ENCODE measurements at places on chromosomes 11 and 22.

DNA sequence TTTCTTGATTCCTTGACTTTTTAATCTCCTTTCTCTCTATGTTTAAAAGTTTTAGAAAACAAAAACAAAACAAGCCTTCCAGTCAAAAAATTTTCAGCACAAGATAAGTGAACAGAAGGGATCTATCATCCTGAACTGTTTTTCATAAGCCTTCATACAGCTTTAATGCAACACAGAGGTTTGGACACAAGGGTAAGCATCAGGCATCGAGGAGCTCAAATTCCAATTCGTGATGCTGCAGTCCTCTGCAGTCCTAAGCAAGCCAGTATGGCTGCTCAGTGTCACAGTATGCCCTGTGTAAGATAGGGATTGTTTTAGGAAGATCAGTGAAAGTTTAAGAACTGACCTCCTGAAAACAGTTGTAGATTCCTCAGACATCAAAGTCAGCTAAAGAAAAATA, 740.9 kb downstream of the NTM start:
- no peak overlapping the region for H3K27ac ChIP-seq
- DNase-seq = no peak
- H3K4me1 ChIP-seq = no peaks in the 10 kb centered on the region
- no peak overlapping the region for H3K4me3 ChIP-seq

DNA sequence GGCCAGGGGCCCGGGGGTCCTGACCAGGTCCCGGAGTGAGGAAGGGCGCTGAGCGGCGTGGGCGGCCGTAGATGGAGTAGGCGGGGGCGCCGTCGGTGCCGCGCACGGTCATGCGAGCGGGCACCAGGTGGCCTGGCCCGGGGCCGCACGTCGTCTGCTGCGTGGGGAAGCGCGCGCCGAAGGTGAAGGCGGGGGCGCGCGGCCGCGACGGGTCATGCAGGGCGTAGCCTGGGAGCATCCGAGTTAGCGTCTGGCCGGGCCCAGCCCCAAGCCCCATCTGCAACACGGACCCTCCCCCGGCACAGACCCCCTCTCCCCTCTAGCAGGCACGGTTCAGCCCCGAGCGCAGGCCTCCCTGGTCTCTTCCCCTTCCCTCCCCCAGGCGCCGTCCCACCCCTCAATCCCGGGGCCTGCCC, 1.7 kb upstream of the TYMP start:
- DNase-seq = no peak
- peak overlapping the region; percentile 90 for H3K4me3 ChIP-seq
- H3K27me3 ChIP-seq = no peaks in the 10 kb centered on the region
- H3K27ac ChIP-seq = peak overlapping the region; percentile 98
- no peaks in the 10 kb centered on the region for H3K36me3 ChIP-seq

GRCh38 chr22:21701384-21701971, 34.1 kb downstream of the YPEL1 start:
- no peak for DNase-seq
- H3K4me3 ChIP-seq = no peak overlapping the region
- H3K27ac ChIP-seq = no peak overlapping the region
- H3K27me3 ChIP-seq = no peaks in the 10 kb centered on the region
- H3K36me3 ChIP-seq = peaks cover 11% of the 10 kb centered on the region

GRCh38 chr11:15720460-15720859, 605.7 kb downstream of the INSC start:
- H3K4me1 ChIP-seq = peaks cover under 1% of the 10 kb centered on the region
- H3K36me3 ChIP-seq = no peaks in the 10 kb centered on the region
- no peak overlapping the region for H3K27ac ChIP-seq
- no peak overlapping the region for H3K4me3 ChIP-seq
- no peaks in the 10 kb centered on the region for H3K27me3 ChIP-seq

DNA sequence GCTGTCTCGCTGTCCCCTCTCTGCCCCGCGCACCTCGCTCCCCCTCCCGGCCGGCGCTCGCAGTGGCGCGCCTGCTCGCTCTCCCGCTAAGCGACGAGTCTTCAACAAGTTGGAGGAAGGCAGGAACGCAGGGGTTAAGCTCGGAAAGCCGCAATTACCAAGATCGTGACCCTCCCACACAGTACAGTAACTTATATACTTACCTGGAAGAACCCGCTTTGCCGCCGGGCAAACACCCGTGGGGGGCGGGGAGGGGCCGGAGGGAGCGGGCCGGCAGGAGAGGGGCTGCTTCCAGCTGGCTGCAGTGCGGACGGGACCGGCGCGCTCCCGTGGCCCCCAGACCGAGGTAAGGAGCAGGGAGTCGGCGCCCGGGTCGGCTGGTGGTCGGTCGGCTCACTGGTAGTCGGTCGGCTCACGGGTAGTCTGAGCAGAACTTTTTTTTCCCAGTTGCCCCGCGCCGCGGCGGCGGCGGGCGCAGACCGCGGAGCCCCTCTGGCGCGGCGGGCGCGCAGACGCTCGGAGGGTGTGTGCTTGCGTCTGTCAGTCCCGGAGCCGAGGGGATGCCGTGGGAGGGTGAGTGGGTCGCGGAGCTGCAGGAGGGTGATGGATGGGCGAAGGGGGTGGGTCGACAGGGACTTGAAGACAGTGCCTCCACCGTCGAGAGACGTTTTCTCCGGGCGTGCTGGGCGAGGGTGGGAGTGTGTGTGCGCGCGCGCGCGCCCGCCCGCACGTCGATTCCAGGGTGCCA, 101.2 kb upstream of the HSD17B12 start:
- DNase-seq = no peak
- H3K27ac ChIP-seq = no peak overlapping the region
- peak overlapping the region; percentile 50 for H3K4me3 ChIP-seq
- peaks cover 14% of the 10 kb centered on the region for H3K27me3 ChIP-seq
- no peaks in the 10 kb centered on the region for H3K36me3 ChIP-seq

- H3K27me3 ChIP-seq = no peaks in the 10 kb centered on the region
- peaks cover 3% of the 10 kb centered on the region for H3K4me1 ChIP-seq
- no peak overlapping the region for H3K4me3 ChIP-seq
These were observed 33.5 kb upstream of the BAIAP2L2 start for GRCh38 chr22:38144025-38144405.

DNA sequence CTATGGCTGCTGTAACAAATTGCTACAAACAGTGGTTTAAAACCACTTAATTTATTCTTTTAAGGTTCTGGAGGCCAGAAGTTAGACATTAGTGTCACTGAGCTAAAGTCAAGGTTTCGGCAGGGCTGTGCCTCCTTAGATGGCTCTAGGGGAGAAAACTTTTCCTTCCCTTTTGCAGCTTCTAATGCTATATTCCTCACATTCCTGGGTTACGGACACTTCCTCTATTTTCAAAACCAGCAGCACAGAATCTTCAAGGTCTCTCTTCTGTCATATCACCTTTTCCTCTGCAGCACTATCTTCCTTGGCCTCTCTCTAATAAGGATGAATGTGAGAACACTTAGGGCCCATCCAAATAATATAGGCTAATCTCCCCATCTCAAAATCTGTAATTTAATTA, 87.0 kb downstream of the C11orf87 start:
- no peak for DNase-seq
- H3K36me3 ChIP-seq = no peaks in the 10 kb centered on the region
- H3K27ac ChIP-seq = no peak overlapping the region

DNA sequence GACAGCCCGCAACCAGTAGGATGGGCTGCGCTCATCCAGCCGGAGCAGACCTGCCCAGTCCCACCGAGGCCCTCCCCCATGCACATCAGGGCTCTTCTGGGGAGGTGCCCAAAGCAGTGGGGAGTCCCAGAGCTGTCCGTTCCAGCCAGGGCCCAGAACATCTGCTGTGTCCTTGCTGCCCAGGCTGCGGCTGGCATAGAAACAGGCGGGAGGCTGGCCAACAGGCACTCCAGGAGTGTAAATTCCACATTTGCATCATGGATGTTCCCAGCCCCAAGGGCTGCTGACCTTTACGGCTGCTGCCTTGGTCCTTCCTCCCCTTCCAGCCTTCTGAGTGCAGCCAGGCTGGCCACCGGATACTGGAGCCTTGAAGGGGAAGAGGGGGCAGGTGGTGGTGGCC, 30.0 kb upstream of the SYT7 start:
- H3K4me3 ChIP-seq = no peak overlapping the region
- H3K36me3 ChIP-seq = no peaks in the 10 kb centered on the region
- no peaks in the 10 kb centered on the region for H3K4me1 ChIP-seq
- no peaks in the 10 kb centered on the region for H3K27me3 ChIP-seq
- no peak for DNase-seq

- H3K27ac ChIP-seq = no peak overlapping the region
- no peaks in the 10 kb centered on the region for H3K36me3 ChIP-seq
- no peaks in the 10 kb centered on the region for H3K27me3 ChIP-seq
- no peak for DNase-seq
- H3K4me1 ChIP-seq = no peaks in the 10 kb centered on the region
These were observed 173.0 kb upstream of the CADM1 start for GRCh38 chr11:115677190-115677589.

- no peaks in the 10 kb centered on the region for H3K4me1 ChIP-seq
- H3K36me3 ChIP-seq = no peaks in the 10 kb centered on the region
- H3K27ac ChIP-seq = no peak overlapping the region
- no peak overlapping the region for H3K4me3 ChIP-seq
- H3K27me3 ChIP-seq = no peaks in the 10 kb centered on the region
These were observed 77.4 kb downstream of the NARS2 start for GRCh38 chr11:78497293-78497692.

- H3K4me1 ChIP-seq = no peaks in the 10 kb centered on the region
- H3K36me3 ChIP-seq = no peaks in the 10 kb centered on the region
- no peak overlapping the region for H3K4me3 ChIP-seq
- DNase-seq = no peak
- no peak overlapping the region for H3K27ac ChIP-seq
These were observed 23.1 kb upstream of the ATXN10 start for GRCh38 chr22:45648301-45649117.

- no peak overlapping the region for H3K27ac ChIP-seq
- no peaks in the 10 kb centered on the region for H3K27me3 ChIP-seq
- no peaks in the 10 kb centered on the region for H3K4me1 ChIP-seq
- H3K36me3 ChIP-seq = no peaks in the 10 kb centered on the region
- H3K4me3 ChIP-seq = no peak overlapping the region
These were observed 104.5 kb upstream of the TEAD1 start for GRCh38 chr11:12569499-12570425.

GRCh38 chr22:35380013-35380412, 883 bp upstream of the HMOX1 start:
- DNase-seq = no peak
- no peaks in the 10 kb centered on the region for H3K36me3 ChIP-seq
- no peaks in the 10 kb centered on the region for H3K27me3 ChIP-seq
- H3K4me1 ChIP-seq = peaks cover 15% of the 10 kb centered on the region
- H3K4me3 ChIP-seq = no peak overlapping the region

- no peak for DNase-seq
- H3K27me3 ChIP-seq = no peaks in the 10 kb centered on the region
- no peak overlapping the region for H3K27ac ChIP-seq
- no peak overlapping the region for H3K4me3 ChIP-seq
- H3K36me3 ChIP-seq = no peaks in the 10 kb centered on the region
These were observed 10.6 kb upstream of the NNMT start for GRCh38 chr11:114285599-114285998.

DNA sequence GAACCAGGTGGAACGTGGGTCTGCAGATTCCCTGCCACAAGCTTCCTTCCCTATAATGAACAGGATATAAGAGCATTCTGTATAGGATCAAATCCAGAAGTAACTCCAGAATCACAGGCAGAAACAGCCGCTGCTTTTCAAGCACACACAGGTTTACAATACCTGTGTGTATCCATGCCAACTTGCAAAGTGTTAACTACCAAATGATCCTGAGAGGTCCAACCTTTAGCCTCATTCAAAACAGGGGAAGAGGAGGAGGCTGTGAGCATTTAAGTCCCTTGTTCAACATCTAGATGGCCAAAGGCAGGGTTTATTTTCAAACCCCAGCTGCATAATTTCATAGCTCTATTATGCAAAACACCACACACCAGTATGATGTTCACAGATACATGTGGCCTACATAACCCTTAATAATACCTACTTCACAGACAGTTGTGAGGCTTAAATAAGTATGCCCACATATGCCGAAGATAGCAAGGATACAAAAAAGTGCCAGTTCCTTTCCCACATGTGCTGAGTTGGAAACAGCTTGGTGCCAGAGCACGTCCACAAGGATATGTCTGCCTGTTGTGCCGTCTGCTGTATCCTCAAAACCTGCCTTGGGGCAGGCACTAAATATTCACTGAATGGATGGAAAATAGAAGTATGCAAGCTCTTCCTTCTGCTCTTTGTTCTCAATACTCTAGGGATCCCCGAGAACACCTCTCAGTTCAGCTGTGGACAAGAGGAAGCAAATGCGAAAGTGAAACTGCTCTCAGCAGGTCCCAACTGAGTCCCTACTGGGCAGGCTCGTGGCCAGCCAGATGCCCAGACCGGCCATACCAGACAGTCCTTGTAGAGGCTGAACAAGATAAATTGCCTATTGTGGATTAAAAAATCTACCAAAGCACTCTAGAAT, 66.8 kb downstream of the LARGE1 start:
- H3K27me3 ChIP-seq = no peaks in the 10 kb centered on the region
- H3K36me3 ChIP-seq = no peaks in the 10 kb centered on the region
- DNase-seq = peak; percentile 36
- H3K27ac ChIP-seq = peak overlapping the region; percentile 87

GRCh38 chr11:107508201-107508857, 50.7 kb upstream of the CWF19L2 start:
- no peak for DNase-seq
- peaks cover 9% of the 10 kb centered on the region for H3K36me3 ChIP-seq
- no peak overlapping the region for H3K4me3 ChIP-seq
- no peaks in the 10 kb centered on the region for H3K27me3 ChIP-seq
- H3K4me1 ChIP-seq = no peaks in the 10 kb centered on the region

DNA sequence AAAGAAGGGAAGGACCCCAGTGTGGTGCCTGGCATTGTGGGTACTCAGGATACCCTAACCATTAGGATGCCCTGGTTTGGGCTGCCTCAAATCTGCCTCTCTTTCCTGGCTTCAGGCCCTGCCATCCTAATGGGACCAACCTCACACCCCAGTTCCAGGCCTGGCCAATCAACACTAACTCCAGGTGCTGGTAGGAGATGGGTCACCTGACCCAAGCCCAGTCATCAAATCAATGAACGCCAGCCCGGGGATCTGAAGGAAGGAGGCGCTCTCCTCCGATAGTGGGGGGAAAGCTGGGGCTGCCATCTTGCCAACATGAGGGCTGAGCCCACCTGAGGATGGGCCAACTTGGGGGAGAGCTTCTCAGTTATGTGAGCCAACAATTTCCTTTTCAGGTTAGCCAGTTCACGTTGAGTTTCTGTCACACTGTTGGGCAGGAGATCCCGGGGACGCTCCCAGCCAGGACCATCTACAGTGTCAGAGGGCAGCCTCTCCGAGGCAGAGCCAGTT, 12.7 kb downstream of the MFNG start:
- H3K27ac ChIP-seq = no peak overlapping the region
